ENCODE measurements at places on chromosomes 16 and 17.

GRCh38 chr17:15920758-15921239 is 24.1 kb upstream of the ADORA2B start:
- DNase-seq = no peak

DNA sequence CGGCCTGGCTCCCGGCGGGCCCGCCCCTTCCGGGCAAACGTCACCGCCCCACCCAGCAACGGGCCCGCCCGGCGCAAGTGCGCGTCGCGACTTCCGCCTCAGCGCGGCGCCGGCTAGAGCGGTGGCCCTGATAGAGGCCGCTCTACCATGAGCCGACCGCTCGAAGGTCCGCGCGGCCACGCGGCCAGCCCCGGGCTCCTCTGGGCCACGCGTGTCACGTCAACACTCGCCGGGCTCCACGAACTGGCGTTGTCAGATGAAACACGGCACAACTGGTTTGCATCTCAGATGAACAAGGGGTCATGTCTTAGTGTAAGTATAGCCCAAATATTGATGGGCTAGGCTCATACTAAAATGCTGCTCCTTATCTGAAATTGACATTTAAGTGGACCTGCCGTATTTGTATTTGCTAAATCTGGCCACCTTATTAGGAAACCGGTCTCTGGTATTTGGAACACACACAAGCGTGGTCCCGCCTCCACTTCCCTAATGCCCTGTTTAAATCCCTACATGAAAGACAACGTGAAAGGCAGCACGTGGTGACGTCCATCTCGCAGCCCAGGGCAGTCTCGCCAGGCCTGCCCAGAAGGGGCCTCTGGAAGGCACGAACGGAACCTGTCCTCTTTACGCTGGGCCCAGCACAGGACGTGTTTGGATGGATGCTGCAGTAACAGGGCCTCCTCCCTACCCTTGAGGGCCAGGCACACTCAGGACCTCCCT is at the start of gene ZNF598:
Gene ZNF598 (minus strand): TSS at position 31 of the 720 bp plus-strand sequence.
- peak; percentile 87 for DNase-seq

GRCh38 chr16:90031931-90032673 is 12.8 kb upstream of the DBNDD1 start:
- DNase-seq = no peak

GRCh38 chr17:63537001-63537400 is 13.3 kb upstream of the DCAF7 start:
- no peak for DNase-seq

DNA sequence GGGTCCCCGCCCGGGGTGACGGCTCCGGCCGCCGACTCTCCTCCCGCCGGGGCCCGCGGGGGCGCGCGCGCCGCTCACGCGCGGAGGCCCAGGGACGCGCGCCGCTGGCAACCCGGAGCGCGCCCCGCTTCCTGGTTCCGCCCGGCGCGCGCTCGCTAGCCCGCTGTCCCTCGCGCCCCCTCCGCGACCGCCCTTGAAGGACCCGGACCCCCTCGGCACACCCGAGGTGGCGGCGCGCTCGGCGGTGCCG is at the start of gene STAT5B:
Gene STAT5B (minus strand): TSS at position 33 of the 250 bp plus-strand sequence. CDS start 44,264 bp downstream, outside the sequence.
- DNase-seq = peak; percentile 57

DNA sequence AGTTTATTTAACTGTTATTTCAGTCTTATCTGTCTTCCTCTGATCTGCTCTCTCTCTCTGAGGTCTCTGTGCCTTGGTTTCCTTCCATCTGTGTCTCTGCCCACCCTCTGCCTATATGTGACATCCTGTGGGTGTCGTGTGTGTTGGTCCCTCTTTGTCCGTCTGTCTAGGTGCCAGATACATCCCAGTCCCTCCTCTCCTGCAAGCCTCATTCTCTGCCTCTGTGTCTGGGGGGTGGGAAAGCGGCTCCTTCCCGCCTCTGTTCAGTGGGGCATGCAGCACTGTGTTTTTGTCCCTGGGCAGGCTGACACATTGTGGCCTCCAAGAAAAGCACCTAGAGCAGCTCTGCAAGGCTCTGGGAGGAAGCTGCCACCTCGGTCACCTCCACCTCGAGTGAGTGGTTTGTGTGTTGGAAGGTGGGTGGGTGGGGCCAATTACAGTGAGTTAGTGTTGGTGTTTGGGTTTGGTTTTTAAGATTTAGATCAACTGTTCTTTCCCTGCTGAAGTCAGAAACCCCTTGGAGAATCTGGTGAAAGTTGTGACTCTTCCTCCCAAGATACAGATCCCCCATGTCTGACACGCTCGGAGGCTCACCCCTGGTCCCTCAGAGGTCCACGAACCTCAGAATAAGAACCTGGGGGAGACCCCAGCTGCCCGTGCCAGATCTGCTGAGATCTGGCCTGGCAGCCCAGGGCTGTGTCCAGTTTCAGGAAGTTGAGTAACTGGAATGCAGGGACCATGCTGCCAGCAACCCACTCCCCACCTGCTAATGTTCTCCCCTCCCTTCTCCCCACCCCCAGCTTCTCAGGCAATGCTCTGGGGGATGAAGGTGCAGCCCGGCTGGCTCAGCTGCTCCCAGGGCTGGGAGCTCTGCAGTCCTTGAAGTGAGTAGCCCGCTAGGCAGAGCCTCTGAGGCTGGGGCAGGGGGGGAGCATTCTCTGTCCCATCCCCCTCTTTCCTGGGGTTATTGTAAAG is 50.9 kb upstream of the CPNE2 start:
- no peak for DNase-seq

DNA sequence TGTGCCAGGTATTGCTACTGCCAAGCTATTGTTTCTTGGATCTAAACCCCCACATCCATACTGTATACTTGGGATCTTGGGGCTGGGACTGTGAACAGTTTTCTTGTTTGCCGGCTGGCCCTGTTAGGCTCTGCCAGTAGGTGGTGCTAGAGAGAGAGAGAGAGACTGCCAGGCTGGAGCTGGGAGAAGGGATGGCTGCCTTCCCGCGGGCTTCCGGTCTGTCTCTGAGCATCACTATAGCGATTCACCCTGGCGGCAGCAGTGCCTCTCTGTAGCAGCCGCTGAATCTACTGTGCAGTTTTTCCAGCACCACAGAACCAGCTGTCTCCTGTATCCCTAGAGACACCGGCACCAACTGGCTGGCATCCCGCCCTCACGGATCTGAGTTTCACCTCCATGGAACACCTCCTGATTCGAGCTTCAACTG is 201.2 kb downstream of the UTP18 start:
- DNase-seq = peak; percentile 28

DNA sequence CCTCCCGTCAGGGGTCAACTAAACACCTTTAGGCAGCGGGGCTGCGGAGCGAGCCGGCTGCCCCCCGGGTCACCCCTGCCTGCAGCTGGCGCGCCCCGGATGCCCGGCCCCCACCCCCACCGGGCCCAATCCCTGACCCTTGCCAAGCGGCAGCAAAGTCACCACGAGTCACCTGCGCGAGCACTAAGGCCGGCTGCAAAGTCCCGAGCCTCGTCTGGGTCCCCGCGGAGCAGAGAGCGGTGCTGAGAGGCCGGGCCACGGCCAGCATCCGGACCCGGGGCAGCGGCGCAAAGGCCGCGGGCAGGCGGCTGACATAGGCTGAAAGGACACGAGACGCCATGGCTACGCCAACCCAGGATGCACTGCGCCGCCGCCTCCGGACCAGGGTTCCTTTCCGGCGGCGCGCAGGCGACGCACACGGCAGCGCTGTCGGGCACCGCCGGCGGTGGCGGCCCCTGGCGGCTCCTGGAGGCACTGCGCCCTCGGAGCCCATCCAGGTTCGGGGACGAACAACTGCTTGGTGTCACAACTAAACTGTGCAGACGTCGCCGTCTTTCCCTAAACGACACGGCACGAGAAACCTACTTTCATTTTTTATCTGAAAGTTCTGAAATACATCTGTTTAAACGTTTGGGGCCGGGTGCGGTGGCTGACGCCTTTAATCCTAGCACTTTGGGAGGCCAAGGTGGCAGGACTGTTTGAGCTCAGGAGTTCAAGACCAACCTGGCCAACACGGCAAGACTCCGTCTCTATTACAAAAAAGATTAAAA is at the start of gene NDUFAB1:
Gene NDUFAB1 (minus strand): TSS at position 366 of the 770 bp plus-strand sequence. CDS start 26 bp downstream, at position 340.
- DNase-seq = peak; percentile 41

- DNase-seq = no peak
Measured at GRCh38 chr17:79045001-79045729, 21.2 kb downstream of the C1QTNF1 start.

Measured in NCI-H187 (cell line).